ENCODE measurements at places on chromosomes 3 and 15. TPM values are rescaled to one million over a fixed set of nuclear protein-coding genes. Genes with fewer than 3 reads are reported as not detected.

NR2E3 gene
- 0.28 TPM for total RNA-seq

SOX14 gene
- not detected for total RNA-seq

MEIS2 gene
- 21.5 TPM for total RNA-seq

ADAMTS9 gene
- total RNA-seq: 32.1 TPM

C3orf85 gene
- total RNA-seq: not detected

PLA2G4D gene
- not detected for total RNA-seq

WNT7A gene
- not detected for total RNA-seq

MME gene
- 1.5 TPM for total RNA-seq

SLC15A2 gene
- 1.0 TPM for total RNA-seq

All from neural progenitor cell (in vitro differentiated cells).